ENCODE measurements at places on chromosomes 13 and 19.

GRCh38 chr13:75153834-75154233 is 328.1 kb downstream of the TBC1D4 start:
- DNase-seq: no peak

- no peak for DNase-seq
Observed at GRCh38 chr13:20728579-20729311, 25.2 kb downstream of the IL17D start.

- no peak for DNase-seq
Observed at GRCh38 chr13:75296641-75297040, 185.3 kb downstream of the TBC1D4 start.

- DNase-seq: no peak
Observed at GRCh38 chr19:33840783-33841182, 44.1 kb downstream of the KCTD15 start.

GRCh38 chr19:492091-492531 is 4.2 kb upstream of the MADCAM1 start:
- DNase-seq: no peak

DNA sequence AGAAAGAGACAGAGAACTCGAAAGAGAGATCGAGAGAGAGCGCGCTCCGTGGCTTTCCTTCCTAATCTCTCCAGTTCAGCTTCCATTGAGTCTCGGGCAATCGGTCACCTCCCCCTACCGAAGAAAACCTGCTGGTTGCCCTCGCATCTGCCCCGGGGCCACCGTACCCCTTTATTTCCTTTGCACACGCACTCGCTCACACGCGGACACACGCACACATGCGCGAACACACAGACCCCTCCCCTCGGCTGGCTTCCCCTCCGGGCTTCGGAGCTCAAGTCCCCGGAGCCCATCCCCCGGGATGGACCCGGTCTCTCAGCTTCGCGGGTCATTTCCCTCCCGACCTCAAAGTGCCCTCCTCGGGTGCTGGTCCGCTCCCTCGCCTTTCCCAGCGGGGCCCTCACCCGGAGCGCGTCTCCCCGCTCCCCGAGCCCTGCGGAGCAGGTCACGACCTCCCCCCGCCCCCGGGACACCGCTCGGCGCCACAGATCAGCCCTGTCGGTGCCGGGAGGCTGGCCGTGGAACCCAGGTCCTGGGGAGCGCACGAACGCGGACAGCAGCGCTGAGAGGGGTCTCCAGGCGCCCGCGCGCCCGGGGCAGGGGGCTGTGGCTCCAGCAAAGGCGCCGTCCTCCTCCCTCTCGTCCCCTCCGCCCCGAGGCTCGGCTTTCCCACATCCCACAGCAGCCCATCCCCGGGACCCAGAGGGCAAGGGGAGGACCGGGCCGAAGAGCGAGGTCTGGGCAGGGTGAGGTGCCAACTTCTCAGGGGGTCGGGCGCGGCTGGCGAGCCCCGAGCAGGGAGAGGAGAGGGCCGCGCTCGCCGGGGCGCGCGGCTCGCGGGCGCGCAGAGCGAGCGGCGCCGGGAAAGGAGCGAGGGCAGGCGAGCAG is 1.8 kb downstream of the DACH1 start:
- DNase-seq: no peak

GRCh38 chr13:70708775-70709174 is 600.5 kb upstream of the KLHL1 start:
- DNase-seq: no peak

DNA sequence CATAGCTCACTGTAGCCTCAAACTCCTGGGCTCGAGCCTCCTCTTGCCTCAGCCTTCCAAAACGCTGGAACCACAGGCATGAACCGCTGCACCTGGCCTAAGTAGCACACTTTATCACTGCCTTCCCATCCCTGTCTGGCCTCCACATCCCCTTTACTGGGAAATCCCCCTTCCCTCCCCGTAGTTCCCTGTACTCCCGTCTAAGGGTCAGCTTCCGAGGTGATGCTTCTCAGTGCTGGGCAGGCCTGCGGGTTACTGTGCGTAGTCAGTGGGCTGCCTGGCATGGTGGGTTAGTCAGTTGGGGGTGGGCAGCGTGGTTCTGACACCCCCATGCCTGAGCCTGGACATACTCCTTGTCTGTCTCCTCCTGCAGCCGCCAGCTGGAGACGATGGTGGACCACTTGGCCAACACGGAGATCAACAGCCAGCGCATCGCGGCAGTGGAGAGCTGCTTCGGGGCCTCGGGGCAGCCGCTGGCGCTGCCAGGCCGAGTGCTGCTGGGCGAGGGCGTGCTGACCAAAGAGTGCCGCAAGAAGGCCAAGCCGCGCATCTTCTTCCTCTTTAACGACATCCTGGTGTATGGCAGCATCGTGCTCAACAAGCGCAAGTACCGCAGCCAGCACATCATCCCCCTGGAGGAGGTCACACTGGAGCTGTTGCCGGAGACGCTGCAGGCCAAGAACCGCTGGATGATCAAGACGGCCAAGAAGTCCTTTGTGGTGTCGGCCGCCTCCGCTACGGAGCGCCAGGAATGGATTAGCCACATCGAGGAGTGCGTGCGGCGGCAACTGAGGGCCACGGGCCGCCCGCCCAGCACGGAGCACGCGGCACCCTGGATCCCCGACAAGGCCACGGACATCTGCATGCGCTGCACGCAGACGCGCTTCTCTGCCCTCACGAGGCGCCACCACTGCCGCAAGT is 8.4 kb downstream of the PLEKHF1 start:
- no peak for DNase-seq

GRCh38 chr19:35717665-35718344 is at the start of gene KMT2B:
Gene KMT2B, plus strand, starts transcription at chr19:35718003. Its CDS starts 16 bp downstream, at chr19:35718019.
- no peak for DNase-seq

GRCh38 chr13:24074678-24075077 is 85.8 kb upstream of the SPATA13 start:
- no peak for DNase-seq

DNA sequence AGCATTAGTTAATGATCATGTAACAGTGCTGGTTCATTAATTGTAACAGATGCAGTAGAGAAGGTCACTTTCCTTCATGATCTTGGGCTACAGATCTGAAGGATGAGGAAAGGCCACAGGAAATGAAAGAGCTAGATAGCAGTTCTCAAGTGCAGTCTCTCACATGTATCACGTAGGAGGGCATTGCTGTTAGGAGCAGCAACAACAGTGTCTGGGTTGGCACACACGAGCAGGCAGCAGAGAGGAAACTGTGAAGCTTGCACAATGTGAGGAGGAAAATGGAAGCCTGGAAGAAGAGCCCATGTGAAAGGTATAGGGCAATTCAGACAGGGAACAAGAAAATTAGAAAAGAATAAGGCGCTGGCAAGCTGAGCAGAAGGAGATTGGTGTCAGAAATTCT is 1741.5 kb downstream of the PCDH9 start:
- DNase-seq: no peak

- no peak for DNase-seq
Observed at GRCh38 chr13:28597641-28598040, 61.3 kb upstream of the POMP start.

DNA sequence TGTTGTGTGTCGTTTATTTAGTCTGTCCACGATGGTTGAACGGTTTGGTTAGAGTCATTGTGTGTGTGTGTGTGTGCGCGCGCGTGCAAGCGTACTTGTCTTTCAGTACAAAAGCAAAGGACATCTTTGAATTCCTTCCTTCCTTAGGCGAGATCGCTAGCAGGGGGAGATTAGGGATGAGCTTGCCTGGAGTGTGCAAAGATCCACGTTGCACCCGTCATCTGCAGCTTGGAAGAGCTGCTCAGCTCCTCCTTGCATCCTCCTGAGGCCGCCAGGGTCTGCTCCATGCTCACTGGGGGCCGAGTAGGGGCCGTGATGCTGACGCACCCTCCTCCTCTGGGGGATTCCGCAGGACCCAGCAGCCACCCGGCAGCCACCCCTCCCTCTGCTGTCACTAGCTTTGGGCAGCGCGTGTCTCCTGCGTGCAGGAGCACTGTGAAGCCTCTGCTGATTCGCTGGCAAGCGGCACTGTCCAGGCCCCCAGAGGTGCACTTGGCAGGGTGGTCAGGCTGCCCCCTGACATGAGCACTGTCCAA is 137.3 kb downstream of the KDM4B start:
- DNase-seq: no peak

- DNase-seq: peak; percentile 78
Observed at GRCh38 chr13:28492569-28493367, 2.2 kb downstream of the FLT1 start.

- no peak for DNase-seq
Observed at GRCh38 chr19:38792250-38793111, 3.5 kb downstream of the LGALS7B start.

DNA sequence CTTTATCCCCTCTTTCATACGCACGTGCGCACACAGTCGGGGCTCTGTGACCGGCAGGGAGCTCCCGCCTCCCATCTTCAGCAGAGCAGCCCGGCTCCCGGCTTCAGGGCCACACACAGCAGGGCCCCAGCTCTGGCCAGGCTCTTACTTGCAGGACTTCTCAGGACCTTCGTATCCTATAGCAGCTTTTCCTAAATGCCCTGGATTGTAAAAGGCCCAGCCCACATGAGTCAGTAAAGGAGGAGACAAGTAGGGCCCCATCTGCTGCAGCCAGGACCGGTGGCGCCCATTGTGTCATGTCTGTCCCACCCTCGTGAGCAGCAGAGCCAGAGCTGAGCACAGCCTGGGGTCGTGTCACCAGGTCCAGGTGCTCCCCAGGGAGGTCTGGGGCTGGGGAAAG is 107.6 kb upstream of the VSTM2B start:
- no peak for DNase-seq

GRCh38 chr13:52695856-52696255 is 43.2 kb downstream of the SUGT1 start:
- DNase-seq: no peak

DNA sequence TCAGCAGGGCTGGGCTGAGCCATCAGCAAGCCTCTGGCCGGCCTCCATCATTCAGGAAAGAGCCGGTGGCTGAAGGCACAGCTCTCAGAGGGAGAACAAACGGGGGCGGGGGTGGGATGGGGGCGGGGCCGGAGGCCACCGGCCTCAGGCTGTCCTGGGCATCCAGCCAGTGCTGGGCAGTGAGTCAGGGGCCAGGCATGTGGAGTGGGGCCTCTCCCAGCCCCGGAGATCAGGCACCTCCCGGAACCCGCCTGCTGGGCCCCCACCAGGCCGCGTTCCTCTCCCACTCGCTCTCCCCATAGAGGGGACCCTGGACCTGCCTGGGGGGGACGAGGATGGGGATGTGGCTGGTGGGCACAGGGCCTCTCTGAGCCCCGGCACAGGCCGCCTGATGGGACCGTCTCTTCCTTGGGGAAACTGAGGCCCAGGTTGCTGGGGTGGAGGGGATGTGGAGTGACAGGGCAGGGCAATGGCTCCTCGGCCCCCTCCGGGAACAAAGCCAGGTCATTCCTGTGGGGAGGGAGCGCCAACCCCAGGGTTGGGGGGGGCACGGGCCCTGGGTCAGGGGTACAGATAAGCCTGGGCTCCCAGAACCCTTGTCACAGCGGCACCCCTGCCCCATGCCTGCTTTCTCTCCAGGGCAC is 12.9 kb downstream of the SPC24 start:
- no peak for DNase-seq

DNA sequence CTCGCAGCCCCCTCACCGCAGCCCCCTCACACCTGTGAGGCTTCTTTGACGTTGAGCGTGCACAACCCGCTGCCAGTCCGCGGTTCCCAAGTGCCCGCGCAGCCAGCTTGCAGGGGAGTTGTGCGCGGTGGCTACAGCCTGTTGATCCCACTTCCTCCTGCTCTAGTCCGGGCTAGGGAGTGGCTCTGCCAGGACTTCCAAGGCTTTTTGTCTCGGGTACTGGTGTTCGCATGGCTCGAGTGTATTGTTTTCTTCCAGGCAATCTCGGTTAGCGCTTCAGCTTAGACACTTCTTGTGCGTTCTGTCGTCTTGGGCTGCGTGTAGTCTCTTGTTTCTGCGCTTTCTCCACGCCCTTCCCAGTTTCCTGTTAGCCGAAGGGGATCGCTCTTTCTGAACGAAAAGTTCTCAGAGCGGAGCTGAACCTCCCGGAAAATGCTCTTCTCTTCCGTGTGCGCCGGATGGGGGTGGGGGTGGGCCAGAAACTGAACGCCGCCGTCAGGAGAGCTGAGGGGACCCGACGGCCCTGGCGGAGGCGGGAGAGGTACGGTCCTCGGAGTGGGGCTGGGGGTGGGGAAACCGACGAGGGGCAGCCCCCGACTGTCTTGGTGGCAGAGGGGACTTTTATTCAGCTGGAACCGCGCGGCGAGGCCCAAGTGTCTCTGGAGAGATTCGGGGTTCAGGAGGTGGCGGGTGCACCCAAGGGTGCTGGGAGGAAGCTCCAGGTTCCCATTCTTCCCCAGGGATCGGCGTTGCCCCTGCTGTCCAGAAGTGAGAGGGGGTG is 697 bp upstream of the DGKH start:
- peak; percentile 46 for DNase-seq

DNA sequence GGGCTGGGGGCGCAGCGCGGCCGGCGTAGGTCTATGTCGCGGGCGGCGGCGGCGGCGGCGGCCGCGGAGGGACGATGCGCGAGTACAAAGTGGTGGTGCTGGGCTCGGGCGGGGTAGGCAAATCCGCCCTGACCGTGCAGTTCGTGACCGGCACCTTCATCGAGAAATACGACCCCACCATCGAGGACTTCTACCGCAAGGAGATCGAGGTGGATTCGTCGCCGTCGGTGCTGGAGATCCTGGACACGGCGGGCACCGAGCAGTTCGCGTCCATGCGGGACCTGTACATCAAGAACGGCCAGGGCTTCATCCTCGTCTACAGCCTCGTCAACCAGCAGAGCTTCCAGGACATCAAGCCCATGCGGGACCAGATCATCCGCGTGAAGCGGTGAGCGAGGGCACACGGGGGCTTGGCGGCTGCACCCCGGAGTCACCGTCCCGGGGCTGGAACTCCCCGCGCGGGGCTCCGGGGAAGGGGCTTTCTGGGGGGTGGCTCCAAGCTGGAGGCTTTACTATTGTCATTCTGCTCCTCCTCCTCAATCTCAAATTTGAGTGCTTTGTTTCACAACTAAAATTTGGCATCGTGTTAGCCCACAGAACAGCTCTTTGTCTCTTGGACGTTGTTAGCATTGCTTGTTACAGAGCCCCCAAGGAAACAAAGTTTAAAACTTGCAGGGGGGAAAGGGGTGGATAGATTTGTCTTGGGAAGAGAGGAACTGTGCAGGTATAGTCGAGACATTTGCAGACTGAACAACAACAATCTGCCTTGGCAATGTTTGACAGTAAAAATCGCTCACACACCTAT is 630 bp downstream of the RAP2A start:
- DNase-seq: peak; percentile 29

GRCh38 chr19:4939466-4939865 is 29.4 kb upstream of the KDM4B start:
- DNase-seq: no peak

DNA sequence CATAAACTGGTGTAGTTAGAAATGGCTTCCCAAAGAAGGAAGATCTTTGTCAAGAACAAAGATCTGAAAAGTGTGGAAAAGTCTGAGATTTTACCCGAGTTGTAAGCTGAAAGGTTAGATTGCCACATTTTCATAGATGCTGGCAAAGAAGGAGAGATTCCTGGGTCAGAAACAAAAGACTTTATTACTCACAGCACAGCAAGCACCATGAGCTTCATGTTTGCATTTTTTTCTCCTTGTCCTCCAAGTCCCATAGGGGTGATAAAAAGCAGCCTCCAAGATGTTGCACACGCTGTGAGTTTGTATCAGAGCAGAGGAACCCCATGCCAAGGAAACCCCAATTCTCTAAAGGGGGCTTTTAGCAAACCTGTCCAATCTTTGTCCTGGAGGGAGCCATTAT is 29.3 kb downstream of the MZT1 start:
- DNase-seq: no peak
